ENCODE measurements at places on chromosomes 7 and 10.

DNA sequence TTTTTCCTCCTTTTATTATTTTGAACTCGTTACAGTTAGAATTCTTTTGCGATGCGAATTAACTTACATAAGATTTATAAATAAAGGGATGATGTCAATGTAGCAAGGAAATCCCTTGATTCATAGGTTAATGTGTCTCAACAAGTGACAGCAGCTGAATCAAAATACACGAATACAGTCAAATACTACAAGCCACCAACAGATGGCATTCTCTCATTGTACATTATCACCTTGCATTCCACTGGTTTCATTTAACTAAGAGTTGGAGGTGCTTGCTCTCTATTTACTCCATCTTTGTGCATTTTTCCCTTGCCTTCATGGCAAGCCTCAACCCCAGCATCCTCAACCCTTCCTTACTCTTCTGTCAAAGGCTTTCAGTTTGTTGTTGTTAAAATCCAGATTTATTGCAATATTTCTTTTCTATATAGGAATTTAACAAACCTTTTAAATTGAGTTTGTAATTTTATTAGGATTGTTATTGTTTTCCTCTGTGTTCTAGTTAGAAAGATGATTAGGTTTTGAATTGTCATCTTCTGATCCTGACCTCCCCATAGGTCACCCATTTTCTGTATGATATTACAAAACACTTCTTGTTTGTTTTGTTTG is 78.3 kb downstream of the SLC25A40 start:
- no peaks in the 10 kb centered on the region for H3K36me3 ChIP-seq
- peaks cover under 1% of the 10 kb centered on the region for H3K27me3 ChIP-seq

GRCh38 chr7:88545663-88546062 is 213.8 kb upstream of the ZNF804B start:
- H3K27ac ChIP-seq: no peak overlapping the region
- no peaks in the 10 kb centered on the region for H3K36me3 ChIP-seq

GRCh38 chr7:95478272-95479037 is 7.3 kb upstream of the ASB4 start:
- H3K36me3 ChIP-seq: no peaks in the 10 kb centered on the region
- no peak overlapping the region for H3K27ac ChIP-seq
- H3K27me3 ChIP-seq: peaks cover 4% of the 10 kb centered on the region
- no peak for DNase-seq

- DNase-seq: no peak
- peak overlapping the region; percentile 75 for H3K27ac ChIP-seq
- peak overlapping the region; percentile 55 for H3K4me3 ChIP-seq
- H3K36me3 ChIP-seq: peaks cover 42% of the 10 kb centered on the region
Measured at GRCh38 chr7:22640269-22640668, 86.7 kb upstream of the IL6 start.

- no peaks in the 10 kb centered on the region for H3K27me3 ChIP-seq
- DNase-seq: no peak
- no peak overlapping the region for H3K4me3 ChIP-seq
- no peaks in the 10 kb centered on the region for H3K36me3 ChIP-seq
Measured at GRCh38 chr10:109114579-109114978, 808.7 kb downstream of the XPNPEP1 start.

- no peaks in the 10 kb centered on the region for H3K27me3 ChIP-seq
- H3K27ac ChIP-seq: no peak overlapping the region
- no peak for DNase-seq
- H3K36me3 ChIP-seq: peaks cover 22% of the 10 kb centered on the region
- H3K4me3 ChIP-seq: no peak overlapping the region
Measured at GRCh38 chr10:132605390-132605789, 67.8 kb downstream of the INPP5A start.

GRCh38 chr10:70744617-70745143 is 40.5 kb downstream of the TBATA start:
- H3K4me3 ChIP-seq: no peak overlapping the region
- H3K4me1 ChIP-seq: no peaks in the 10 kb centered on the region
- no peak for DNase-seq
- no peaks in the 10 kb centered on the region for H3K27me3 ChIP-seq

DNA sequence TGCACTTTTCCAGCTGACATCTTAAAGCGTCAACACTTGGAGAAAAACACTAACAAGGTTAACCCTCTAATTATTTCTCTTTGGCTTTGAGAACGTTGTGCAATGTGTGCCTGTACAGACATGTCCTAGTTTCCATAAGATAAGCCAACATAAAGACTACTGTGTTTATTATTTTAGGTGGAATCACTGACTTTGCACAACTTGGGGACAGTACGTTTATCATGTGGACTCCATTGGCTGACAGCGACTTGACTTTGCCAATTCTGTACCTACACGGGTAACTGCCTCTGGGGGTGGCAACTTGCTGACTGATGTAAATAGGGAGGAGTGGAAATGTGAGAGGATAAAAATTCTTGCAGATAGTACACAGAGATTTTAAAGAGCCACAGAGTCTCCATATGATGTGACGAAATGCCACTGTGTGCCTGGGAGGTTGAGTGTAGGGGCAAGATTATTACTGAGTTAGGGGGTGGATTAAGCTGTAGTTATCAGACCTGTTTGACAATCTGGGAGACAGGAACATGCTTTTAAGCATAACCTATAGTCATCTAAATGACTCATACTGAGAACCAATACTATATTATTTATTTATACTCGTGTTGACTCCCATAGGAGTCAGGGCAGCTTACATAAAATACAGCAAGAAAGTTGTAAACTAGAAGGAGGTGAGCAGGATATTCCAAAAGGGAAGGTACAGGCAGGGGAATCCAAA is 21.0 kb downstream of the SLC13A4 start:
- no peaks in the 10 kb centered on the region for H3K36me3 ChIP-seq
- no peak for DNase-seq
- no peaks in the 10 kb centered on the region for H3K4me1 ChIP-seq
- no peak overlapping the region for H3K4me3 ChIP-seq
- no peak overlapping the region for H3K27ac ChIP-seq

- no peak overlapping the region for H3K4me3 ChIP-seq
- H3K36me3 ChIP-seq: peaks cover 33% of the 10 kb centered on the region
- no peak overlapping the region for H3K27ac ChIP-seq
Measured at GRCh38 chr10:112663234-112664125, 216.5 kb downstream of the VTI1A start.

- no peak overlapping the region for H3K4me3 ChIP-seq
- no peak overlapping the region for H3K27ac ChIP-seq
- no peaks in the 10 kb centered on the region for H3K4me1 ChIP-seq
Measured at GRCh38 chr10:44891721-44892120, 19.4 kb upstream of the TMEM72 start.

DNA sequence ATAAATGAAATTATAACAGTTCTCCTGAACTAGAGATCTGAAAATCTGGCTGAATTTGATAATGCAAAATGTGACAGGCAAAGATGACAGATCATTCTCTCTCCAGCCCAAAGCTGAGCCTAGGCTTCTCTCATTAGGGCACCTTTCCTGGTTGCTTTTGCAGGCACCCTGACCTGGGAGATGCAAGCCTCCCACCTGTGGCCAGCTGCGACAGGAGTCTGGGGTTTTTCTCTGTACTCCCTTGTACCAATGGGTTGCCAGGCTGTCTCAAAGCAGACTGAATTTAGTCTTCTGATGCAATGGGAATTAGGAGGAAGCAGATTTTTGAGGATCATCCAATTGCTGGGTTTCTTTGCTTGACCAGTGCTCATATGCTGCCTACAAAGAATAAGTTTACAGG is 85.0 kb upstream of the EFCAB10 start:
- H3K27ac ChIP-seq: no peak overlapping the region
- H3K36me3 ChIP-seq: peaks cover 45% of the 10 kb centered on the region
- no peaks in the 10 kb centered on the region for H3K4me1 ChIP-seq
- no peak overlapping the region for H3K4me3 ChIP-seq
- no peaks in the 10 kb centered on the region for H3K27me3 ChIP-seq

- H3K36me3 ChIP-seq: no peaks in the 10 kb centered on the region
- no peak overlapping the region for H3K4me3 ChIP-seq
- H3K27ac ChIP-seq: no peak overlapping the region
- peaks cover 6% of the 10 kb centered on the region for H3K27me3 ChIP-seq
- no peak for DNase-seq
- no peaks in the 10 kb centered on the region for H3K4me1 ChIP-seq
Measured at GRCh38 chr7:3432911-3433310, 131.9 kb downstream of the SDK1 start.

GRCh38 chr10:63464402-63465292 is 1.1 kb downstream of the JMJD1C start:
- H3K4me1 ChIP-seq: peaks cover 16% of the 10 kb centered on the region
- H3K4me3 ChIP-seq: peak overlapping the region; percentile 97
- H3K27ac ChIP-seq: peak overlapping the region; percentile 92

DNA sequence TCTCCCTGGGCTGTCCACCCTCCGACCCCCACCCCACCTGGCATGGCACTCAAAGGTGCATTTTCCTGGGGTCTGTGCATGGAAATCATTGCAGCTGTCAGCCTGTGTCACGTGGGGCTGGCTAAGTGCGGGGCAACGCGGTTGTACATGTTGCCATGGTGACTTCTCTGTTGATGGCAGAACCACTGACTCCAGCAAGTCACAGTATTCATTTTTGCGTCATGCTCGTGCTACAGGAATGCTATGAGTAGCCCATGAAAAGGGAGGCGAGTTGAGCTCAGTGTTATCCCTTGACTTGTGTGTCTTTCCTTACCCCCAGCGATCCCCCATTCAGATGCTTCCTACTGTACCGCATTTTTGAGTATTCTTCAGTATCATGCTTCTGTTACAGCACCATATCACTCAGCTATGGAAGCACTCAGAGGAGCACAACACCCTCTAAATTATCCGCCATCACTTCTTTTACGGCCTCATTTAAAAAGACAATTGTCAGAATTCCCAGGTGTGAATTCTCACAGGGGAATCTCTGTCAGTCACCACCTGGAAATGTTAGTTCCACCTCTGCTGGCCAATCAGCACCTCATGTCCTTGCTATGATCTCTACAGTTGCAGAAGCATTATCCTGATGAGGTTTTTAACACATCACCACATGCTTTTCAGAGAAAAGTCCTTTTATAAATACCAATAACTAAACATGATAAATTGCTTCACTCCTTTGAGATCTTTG is 194.4 kb upstream of the C7orf33 start:
- peaks cover 36% of the 10 kb centered on the region for H3K4me1 ChIP-seq
- no peak for DNase-seq
- H3K4me3 ChIP-seq: no peak overlapping the region

DNA sequence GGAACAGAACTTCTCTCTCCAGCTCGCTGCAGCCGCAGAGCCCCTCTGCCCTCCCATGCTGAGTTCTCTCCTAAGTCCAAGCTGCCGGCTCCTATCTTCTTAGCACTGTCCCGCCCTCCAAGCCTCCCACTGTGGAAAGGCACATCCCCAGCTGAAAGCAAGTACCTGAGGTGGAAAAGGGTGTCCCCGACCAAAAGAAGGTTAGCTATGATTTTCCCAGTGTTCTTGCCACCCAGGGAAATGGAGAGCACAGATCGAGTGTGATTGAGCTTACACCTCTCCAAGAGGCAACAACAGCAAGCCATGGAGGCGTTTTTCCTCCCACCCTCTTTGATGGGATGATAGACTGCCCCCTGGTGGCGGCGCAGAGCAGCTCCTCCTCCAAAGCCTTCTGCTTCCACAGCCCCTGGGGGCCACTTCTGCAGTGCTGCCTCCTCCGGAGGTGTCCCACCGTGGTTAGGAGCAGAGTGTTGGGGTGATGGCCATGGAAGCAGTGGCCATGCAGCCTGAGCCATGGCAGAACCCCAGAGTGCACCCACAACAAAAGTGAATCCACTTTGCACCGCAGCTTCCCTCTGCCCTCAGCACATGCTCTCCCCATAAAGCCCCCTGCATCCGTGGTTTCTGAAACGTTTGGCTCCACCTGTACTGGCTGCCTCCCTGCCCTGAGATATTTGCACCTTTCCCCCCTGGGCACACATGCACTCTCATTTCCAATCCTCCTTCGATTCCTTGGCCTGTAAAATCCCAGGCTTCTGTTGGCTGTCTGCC is 143.1 kb upstream of the STK17A start:
- H3K36me3 ChIP-seq: no peaks in the 10 kb centered on the region
- H3K27me3 ChIP-seq: peaks cover 4% of the 10 kb centered on the region
- DNase-seq: no peak
- H3K4me3 ChIP-seq: no peak overlapping the region

DNA sequence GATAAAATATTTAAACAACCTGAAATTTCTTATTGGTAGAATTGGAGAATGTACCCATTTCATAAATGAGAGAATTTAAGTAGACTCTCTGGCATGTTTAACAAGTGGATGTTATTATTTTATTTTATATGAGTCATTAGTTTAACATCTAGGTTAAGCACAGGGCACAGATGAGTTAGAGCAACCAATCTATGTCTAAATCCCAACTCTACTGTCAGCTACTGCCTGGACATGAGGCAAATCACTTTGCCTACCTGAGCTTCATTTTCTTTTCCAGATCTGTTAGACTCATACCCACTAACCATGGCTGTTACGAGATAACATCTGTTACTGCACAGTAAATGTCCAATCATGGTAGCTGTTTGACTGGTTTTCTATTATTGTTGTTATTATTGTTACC is 251.1 kb downstream of the INHBA start:
- H3K4me1 ChIP-seq: no peaks in the 10 kb centered on the region
- H3K27ac ChIP-seq: no peak overlapping the region
- DNase-seq: no peak
- H3K4me3 ChIP-seq: no peak overlapping the region

DNA sequence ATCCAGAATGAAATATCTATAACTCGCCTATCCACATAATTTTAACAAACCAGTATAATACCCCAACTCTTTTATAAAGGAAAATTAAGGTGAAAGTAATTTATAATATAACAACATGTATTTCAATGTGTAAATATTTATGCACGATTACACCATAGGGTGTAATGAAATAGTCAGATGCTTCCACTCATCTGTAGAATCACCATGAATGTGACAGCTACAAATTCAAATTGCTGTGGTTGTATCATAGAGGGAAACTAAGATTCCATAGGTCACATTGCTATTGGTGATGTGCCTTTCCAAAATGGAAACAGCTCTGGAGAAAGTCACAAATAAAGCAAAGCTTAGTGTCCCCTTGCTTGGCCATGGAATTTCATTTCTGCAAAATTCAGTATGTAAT is 95.7 kb downstream of the CPED1 start:
- H3K4me3 ChIP-seq: no peak overlapping the region
- no peak for DNase-seq
- no peaks in the 10 kb centered on the region for H3K36me3 ChIP-seq
- no peaks in the 10 kb centered on the region for H3K27me3 ChIP-seq
- H3K4me1 ChIP-seq: peaks cover 8% of the 10 kb centered on the region
- no peak overlapping the region for H3K27ac ChIP-seq

DNA sequence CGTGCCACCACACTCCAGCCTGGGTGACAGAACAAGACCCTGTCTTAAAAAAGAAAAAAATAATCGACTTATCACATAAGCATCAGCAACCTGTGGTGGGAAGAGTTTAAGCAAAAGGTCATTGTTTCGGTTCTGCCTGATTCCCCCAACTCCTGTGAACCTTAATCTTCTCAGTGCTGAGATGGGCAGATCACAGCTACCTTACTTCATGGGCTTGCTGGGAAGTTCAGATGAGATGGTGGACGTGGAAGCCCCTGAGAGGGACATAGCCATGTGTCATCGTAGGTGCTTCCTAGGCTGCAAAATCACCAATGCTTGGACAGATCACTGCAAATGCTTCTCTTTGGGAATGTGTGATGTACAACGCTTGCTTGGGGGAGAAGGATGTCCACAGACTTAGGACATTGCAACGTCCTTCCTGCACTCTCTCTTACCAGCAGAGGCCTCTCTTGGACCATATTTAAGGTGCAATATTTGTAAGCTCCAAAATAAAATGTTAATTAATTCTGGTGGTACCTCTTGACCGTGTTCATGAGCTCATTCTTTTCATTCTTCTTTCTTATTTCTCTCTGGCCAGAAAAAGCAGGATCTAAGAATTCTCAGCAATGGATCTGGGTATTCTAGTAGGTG is 8.6 kb downstream of the GJD4 start:
- H3K27ac ChIP-seq: no peak overlapping the region
- H3K36me3 ChIP-seq: no peaks in the 10 kb centered on the region
- H3K4me1 ChIP-seq: no peaks in the 10 kb centered on the region
- DNase-seq: no peak
- H3K27me3 ChIP-seq: peaks cover 35% of the 10 kb centered on the region
- H3K4me3 ChIP-seq: no peak overlapping the region

Measured in activated B cell treated with CpG ODN at 0.5 μM for 24 hours (primary cell).